ENCODE measurements at places on chromosomes 13 and 19.

DNA sequence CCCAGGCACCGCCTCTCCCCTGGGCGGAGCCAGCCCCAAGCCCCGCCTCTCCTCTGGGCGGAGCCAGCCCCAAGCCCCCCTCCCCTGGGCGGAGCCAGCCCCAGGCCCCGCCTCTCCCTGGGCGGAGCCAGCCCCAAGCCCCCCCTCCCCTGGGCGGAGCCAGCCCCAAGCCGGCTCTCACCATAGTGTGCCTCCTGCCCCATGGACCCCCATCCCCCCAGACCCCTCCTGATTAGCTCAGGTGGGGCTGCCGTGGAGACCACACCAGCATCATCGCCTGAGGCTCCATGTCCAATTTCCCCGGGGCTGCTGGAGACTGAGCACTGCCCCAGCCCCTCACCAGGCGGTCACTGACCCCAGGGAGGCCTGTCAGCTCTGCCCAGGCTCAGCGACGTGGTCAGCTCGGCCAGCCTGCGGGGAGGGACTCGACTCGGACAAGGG is 4.2 kb upstream of the MADCAM1 start:
- peak; percentile 32 for DNase-seq

DNA sequence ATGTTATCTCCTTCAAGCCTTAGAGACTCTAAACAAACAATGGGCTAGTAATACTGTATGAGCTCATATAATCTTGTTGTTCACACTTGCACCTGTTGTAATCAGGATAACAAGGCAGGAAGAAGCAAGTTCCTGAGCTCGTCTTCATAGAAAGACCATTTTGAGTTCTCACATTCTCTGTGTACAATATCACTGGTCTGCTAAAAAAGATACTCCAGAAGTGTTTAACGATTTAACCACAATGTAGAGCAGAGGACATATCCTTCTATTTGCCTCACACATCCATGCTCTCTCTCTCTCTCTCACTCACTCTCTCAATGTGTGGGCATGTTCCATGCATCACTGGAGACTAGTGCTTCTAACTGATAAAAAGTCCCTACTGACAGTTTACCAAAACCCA is 122.9 kb downstream of the MIPEP start:
- DNase-seq = no peak

DNA sequence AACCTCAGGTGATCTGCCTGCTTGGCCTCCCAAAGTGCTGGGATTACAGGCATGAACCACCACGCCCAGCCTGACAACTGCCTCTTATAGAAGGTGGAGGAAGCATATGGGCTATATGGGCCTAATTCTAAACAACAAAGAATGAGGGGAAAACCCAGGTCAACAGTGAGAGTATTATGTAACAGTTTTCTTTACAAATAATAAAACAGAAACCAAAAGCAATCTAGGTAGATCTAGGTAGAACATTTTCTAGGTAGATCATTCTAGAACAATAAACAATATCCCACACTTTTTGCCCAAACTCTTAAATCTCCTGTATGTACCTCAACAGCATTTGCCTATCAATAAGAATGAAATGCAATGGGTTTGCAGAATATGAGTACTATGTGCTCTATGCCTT is 267.4 kb downstream of the ABCC4 start:
- DNase-seq = no peak

DNA sequence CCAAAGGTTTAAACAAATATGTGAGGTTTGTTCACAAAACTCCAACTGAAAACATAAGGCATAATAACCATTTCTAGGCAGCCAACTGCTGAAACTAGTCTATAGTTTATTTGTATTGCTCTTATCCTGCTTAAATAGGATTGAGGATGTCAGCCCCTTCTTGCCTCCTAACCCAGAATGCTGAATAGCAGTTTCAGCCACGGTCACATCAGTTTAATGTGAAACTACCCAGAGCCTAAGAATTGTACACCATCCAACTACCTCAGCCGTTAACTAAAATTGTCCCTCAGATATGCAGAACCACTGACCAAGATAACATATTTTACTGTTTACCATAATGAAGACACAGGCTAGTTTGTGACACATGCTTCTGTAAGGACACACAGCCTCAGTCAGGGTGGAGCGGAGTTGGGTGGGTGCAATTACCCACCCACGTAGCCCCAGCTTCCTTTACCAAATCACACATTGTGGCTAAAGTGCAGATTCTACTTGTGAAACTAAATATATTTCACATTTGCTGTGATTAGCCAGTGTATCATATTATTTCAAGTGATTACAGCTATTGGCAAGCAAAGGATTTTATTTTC is 259.9 kb downstream of the EFNB2 start:
- no peak for DNase-seq

DNA sequence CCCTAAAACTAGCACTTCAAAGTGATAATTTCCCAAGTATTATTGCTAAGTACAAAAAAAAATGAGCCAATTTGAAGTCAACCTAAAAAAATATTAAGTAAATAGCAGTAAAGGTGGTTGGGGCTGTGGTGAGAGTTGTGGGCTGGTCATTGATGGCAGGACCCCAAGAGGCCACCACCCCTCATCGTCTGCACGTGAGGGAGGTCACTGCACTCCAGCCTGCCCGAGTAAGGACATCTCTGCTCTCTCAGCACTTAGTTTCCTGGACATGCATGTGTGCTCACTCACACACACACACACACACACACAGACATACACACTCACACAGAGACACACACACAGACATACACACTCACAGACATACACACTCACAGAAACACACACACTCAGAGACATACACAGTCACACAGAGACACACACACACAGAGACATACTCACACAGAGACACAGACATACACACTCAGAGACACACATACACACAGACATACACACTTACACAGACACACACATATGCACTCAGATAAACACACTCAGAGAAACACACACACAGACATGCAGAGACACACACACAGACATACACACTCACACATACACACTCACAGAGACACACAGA is 127.2 kb upstream of the SOX1 start:
- DNase-seq = no peak

GRCh38 chr19:8361921-8362793 is 1.8 kb upstream of the ANGPTL4 start:
- no peak for DNase-seq

GRCh38 chr13:27161980-27162379 is 9.6 kb downstream of the USP12 start:
- no peak for DNase-seq

GRCh38 chr13:39672378-39673132 is 17.1 kb downstream of the COG6 start:
- no peak for DNase-seq

- no peak for DNase-seq
These were observed 290.7 kb downstream of the SPRY2 start for GRCh38 chr13:80050252-80050651.

GRCh38 chr13:99355267-99356011 is 48.2 kb upstream of the GPR183 start:
- no peak for DNase-seq

- DNase-seq = no peak
These were observed 9.6 kb downstream of the BCAM start for GRCh38 chr19:44818466-44819031.

DNA sequence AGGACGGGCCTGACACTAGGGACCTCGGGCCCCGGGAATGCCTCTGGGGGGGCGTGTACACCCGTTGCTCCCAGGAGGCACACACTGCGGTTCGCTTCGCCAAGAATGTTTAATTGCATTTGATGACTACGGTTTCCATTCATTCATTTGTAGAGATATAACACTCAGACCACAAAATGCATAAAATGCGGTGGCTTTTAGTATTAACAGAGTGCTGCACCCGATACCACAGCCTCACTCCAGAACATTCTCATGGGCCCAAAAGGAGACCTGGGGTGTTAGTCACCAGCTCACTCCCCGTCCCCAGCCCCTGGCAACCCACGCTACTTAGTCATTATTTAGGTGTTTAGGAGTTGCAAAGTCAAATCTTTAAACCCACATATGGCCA is 21.8 kb downstream of the HCN2 start:
- DNase-seq = peak; percentile 26

All from CD4-positive, alpha-beta memory T cell (primary cell).